Astrocyte of the spinal cord (primary cell): ENCODE measurements at places on chromosomes 2 and 18.

DNA sequence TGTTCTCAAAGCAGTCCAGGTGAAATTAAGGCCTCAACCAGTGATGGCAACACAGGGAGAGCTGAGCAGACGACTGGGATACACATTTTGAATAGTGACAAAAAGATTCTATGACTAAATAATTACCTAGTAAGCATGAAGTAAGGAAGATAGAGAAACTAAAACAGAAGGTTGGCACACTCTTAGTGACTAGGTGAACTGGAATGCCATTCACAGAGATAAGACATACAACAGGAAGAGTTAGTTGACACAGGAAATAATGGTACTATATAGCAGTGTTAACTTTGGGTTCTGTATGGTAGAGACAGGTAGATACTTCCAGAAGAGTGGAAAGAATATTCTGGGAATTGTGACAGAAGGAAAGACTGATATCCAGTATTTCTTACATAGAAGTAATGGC, 181.8 kb upstream of the NT5C1B start:
- no peak for DNase-seq

- no peak for DNase-seq
These were observed 72.3 kb upstream of the TMEM200C start for GRCh38 chr18:5967666-5968065.

- no peak for DNase-seq
These were observed 14.4 kb downstream of the ITSN2 start for GRCh38 chr2:24345937-24346336.

DNA sequence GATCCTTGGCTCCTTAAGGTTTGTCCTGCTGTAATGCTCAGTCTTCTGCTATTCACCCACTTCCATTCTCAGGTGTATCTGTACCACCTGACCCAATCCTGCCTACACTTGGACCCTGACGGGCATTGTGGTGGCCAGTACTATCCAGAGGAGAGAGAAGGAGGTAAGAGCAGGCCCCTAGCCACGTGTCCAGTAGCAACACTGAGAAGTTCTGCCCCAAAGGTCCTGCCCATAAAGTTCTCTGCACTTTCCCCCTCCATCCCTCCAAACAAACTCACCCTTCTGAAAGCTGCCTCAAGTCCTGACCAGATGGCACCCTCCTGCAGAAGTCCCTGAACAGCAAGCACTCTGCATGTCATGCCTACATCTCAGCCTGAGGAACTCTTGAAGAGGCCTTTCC, 18.3 kb downstream of the TTC32 start:
- no peak for DNase-seq

GRCh38 chr18:45349019-45349418, 266.3 kb upstream of the SLC14A2 start:
- no peak for DNase-seq

GRCh38 chr2:112001942-112002341, 53.1 kb upstream of the TMEM87B start:
- peak; percentile 27 for DNase-seq

DNA sequence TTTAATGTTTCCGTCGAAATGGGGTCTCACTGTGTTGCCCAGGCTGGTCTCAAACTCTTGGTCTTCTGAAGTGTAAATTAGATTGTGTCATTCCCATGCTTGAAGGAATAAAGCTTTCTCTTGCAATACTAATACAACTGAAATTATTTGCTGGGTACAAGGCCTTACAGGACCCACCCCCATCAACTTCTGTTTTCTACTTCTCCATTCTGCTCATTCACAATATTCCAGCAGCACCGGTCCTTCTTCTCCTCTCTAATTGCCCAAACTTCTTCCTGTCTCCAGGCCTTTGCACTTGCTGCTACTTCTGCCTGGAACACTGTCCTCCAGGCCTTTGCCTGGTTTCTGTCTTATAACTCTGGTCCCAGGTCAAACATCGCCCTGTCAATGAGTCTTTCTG, 73.8 kb downstream of the APOB start:
- DNase-seq = no peak

DNA sequence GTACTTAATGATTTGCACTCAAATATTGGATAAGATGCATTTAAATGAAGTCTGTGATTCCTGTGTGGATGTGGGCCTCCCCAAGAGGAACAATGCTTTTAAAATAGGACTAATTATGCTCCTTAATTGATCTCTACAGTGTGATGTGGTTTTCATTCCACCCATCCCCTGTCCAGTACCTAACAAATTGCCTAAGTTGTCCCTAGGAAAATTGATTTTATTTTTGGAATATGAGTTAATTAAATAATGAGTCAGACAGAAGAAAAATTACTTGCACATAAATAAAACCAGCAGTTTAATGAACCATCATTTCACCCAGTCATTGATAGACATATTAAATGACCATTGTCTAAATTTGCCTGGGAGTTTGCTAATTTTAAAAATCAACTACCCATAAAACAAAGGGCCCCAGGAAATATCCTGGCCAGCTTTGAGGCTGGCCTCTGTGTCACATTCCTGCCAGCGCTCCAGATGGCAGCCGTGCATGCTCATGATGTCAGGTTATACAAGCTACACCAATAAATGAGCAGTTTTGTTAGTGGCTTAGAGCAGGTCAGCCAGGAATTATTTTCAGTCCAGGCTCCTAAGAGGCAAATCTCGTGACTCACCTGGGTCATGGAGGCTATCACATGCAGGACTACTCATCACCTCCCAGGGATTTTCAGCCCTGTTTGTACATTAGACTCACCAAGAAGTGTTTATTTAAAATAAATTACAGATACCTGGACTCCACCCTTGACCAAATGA, 31.9 kb downstream of the ABHD3 start:
- peak; percentile 29 for DNase-seq

DNA sequence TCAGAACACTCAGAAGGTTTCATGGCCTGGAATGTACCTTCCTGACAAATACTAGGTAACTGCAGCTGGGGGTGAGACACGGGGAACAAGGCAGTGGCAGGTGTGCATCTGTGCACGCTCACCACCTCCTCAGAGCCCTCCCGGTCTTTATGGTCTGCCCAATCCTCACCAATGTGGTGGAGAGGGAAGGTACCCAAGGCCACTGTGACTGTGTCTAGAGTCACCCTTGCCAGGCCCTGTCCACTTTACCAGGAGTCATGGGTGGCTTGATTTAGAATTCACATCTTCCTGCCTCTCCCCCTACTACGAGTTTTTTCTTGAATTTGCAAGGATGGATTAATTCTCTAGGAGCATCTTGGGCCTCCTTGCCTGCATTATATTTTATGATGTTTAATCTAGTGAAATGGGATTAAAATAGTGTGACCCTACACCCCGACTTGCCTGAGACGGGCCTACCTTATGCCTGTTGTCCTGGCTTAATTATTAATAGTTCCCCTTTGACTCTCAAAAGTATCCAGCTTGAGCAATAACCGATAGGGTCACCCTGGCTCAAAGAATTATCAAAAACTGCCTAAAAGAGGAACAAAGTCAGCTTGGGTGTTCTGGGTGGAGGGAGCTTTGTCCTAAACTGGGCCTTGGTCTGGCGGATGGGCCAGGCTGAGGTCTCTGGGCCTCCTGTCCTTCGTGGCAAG, 56.5 kb downstream of the ACAA2 start:
- DNase-seq = no peak

GRCh38 chr2:239120664-239121063, 272.8 kb downstream of the TWIST2 start:
- DNase-seq = no peak

- DNase-seq = peak; percentile 96
These were observed 73.2 kb downstream of the LRRFIP1 start for GRCh38 chr2:237700512-237701032.

DNA sequence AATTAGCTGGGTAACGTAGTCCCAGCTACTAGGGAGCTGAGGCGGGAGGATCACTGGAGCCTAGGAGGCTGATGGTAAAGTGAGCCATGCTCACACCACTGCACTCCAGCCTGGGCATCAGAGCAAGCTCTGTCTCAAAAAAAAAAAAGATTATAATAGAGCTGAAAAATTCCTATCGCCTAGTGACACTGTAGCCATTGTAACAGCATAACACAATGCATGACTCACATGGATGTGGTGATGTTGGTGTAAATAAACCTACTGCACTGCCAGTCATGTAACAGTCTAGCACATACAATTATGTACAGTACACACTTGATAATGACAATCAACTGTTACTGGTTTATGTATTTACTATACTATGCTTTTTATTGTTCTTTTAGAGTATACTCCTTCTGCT, 39.6 kb downstream of the MGAT4A start:
- DNase-seq = no peak

DNA sequence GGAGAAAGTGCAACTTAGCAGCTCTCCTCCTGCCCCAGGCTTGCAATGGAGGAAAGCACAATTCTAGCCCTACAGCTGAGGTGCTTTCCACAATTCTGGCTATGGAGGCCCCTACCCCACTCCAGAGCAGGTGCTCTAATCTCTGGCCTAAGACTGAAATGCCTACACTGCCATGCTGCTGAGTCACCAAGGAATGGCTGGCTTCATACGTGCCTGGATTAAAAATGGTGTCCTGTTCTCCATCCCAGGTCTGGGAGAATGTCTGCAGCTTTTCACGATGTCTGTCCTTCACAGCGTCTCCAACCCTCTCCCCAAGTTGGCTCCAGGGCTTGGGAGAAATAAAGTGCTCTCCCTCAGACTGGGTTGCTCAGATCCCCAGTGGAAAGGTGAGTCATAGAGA, 48.5 kb downstream of the MBOAT2 start:
- no peak for DNase-seq

- peak; percentile 42 for DNase-seq
These were observed 84.7 kb upstream of the NEDD4L start for GRCh38 chr18:57959278-57959677.

GRCh38 chr2:160411167-160411566, 82.4 kb downstream of the RBMS1 start:
- DNase-seq = no peak

- no peak for DNase-seq
These were observed 198.9 kb downstream of the ADCYAP1 start for GRCh38 chr18:1103537-1103936.

GRCh38 chr18:46448347-46448746, 208.7 kb downstream of the LOXHD1 start:
- no peak for DNase-seq

DNA sequence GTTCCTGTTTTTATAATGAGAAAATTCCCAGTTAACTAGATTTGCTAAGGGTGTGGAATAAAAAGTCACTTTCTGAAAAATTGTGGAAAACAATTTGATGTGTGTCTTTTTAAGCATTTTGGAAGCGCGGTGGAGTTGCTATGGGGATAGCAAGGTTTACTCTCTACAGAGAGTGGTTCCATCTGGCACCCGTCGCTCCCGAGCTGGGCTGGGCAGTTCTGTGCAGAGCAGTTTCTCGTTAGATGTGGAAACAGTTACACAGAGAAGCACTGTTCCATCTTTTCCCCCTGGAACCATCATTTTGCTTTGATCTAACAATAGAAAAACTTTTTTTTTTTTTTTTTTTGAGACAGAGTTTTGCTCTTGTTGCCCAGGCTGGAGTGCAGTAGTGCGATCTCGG, 17.4 kb downstream of the LDLRAD4 start:
- DNase-seq = no peak

GRCh38 chr18:29176681-29177080, 999.8 kb upstream of the CDH2 start:
- DNase-seq = no peak

GRCh38 chr2:190376591-190377245, 31.4 kb upstream of the MFSD6 start:
- no peak for DNase-seq

- DNase-seq = no peak
These were observed 718.7 kb upstream of the GCFC2 start for GRCh38 chr2:76429374-76429773.

DNA sequence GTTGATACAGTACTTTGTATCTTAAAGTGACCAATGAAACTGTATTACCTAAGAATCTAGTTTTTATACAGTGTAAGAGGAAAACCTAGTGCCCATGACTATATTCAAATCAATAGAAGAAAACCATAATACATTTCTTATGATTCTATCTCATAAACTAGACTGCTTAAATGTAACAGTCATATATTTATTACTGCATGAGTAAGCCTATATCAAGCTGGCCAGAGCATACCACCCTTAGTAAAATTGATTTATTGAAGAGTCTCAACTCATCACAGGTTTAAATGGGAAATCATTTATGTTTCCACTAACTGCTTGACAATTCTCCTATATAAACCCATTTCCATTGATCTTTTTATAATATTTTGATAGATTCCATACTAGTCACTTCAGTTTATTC, 1059.2 kb upstream of the LRRTM1 start:
- DNase-seq = no peak

DNA sequence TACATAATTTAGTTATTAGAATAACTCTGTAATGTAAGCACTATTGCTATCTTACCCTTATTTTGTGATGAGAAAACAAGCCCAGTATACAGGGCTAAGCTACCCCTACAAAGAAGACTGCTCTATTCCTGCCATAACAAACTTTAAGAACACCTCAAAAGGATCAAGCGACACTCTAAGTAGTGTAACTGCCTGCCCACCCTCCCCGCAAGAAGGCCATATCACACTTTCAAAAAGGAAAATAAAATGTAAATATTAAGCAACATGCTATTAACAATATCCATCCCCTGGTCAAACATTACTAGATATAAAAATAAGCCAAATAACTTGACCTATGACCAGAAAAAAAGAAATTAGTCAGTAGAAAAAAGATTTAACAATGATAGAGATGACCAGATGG, 741.7 kb upstream of the CNTNAP5 start:
- no peak for DNase-seq

DNA sequence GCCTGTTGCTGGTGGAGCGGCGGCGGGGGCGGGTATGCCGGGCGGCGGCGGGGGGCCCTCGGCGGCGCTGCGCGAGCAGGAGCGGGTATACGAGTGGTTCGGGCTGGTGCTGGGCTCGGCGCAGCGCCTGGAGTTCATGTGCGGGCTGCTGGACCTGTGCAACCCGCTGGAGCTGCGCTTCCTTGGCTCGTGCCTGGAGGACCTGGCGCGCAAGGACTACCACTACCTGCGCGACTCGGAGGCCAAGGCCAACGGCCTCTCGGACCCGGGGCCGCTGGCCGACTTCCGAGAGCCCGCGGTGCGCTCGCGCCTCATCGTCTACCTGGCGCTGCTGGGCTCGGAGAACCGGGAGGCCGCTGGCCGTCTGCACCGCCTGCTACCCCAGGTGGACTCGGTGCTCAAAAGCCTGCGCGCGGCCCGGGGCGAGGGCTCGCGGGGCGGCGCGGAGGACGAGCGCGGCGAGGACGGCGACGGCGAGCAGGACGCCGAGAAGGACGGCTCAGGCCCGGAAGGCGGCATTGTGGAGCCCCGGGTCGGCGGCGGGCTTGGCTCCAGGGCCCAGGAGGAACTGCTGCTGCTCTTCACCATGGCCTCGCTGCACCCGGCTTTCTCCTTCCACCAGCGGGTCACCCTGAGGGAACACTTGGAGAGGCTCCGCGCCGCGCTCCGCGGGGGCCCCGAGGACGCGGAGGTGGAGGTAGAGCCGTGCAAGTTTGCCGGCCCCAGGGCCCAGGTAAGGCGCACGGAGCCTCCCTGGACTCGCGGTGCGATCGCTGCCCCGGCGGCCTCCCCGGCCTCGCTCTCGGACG, 1.0 kb downstream of the ZCCHC2 start:
- DNase-seq = peak; percentile 59
